CD4-positive, alpha-beta T cell treated with Interleukin-2 at 100 ng/mL for 4 hours (primary cell): ENCODE measurements at places on chromosomes 4 and X.

- no peak for DNase-seq
These were observed 45.0 kb upstream of the UPRT start for GRCh38 chrX:75228854-75229253.

GRCh38 chr4:39255266-39255665, 72.9 kb downstream of the WDR19 start:
- DNase-seq, result no peak

GRCh38 chr4:81049907-81050306, 19.4 kb downstream of the BMP3 start:
- DNase-seq, result no peak

GRCh38 chr4:67204441-67204840, 340.9 kb downstream of the CENPC start:
- no peak for DNase-seq

DNA sequence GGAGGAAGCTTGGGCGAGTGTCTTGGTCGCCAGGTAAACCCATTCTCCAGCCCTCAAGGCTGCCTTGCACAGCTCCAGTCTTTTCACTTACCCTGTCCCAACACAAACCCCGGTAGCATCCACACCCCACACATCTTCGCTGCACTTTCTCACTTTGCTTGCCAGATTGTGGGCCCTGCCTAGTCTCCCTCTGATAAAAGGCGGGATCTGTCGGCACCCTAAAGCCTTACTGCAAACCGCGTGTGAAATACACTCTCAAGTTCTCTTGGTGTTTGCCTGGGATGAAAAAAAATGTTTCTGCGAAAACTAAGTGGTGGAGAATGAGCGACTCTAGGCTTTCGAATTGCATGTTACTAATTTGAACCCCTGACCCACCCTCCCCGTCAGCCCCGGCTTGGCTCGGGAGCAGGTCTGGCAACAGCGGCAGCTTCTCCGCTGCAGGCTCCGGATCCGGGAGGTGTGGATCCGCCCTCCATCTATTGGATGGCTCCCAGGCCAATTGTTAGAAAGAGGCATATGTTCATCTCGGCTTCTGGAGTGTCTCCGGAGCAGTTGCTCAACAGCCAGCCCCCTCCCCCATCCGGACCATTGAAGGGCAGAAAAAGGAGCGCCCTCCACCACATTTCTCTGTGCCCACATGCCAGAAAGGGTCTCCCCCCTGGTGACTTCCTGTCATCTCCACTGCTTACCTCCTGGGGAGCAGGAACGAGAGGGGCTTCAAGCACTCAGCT, 3.0 kb upstream of the CITED1 start:
- DNase-seq, result peak; percentile 19

DNA sequence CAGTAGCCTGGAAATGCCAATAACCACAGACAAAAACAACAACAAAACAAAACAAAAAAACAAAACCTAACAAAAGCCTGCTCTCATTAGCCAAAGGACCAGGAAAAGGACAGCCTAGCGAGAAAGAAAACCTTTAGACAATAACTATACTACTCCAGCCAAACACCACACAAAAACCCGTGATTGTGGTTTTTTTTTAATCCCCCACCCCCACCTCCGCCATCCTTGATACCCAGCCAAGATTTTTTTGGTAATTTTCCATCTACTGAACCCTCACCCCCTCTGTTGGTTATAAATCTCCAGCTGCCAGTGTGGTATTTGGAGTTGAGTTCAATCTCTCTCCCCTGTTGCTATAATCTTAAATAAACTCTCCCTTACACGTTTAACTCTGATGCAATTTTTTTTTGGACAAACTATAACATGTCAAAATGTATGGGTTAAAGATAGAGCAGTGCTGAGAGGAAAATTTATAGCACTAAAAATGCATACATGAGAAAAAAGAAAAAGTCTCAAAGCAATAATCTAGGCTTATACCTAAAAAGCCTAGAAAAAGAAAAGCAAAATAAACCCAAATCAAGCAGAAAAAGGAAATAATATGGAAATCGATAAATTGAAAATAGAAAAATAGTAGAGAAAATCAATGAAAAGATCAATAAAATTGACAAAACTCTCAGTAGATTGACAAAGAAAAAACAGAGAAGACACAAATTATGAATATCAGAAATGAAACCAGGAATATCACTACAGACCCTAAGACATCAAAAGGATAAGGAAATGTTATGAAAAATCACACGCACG, 83.7 kb downstream of the NAT8L start:
- DNase-seq, result no peak

- no peak for DNase-seq
These were observed 173.0 kb downstream of the SPCS3 start for GRCh38 chr4:176492646-176493302.

GRCh38 chr4:2795893-2796848, 3.3 kb downstream of the SH3BP2 start:
- no peak for DNase-seq

DNA sequence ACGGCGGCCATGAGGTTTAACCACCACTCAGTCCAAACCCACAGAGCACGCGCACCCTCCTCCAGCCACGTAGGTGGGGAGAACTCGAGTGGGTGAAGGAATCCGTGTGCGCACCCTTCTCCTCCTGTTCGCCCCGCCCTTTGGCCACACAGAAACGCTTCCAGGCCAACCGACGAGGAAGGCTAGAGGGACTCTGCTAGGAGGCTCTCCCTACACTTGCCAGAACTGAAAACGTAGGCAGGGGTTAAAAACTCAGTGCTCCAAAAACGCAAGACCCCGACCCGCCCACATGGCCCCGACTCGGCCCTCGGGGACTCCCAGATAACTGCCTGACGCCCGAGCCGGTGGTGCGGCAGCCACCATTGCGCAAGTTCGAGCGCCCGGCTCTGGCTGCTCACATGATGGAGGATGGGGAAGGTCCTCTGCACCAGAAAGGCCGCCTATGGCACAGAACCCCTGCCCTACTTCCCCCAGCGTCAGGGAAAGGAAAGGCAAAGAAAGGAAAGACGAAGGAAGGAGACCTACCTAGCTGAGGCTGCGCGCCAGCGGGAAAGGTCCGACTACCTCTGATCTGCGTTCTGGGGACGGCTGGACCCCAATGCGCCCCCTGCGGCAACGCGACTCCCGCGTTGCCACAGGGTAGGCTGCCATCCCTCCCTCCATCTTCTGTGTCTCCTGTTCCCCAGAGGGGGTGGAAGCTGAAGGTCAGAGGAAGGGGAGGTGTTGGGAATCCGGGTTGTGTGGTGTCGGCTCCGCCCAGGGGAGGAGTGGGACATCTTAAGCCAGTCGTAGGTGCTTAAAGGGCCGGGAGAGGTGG, 201.9 kb upstream of the AGTR2 start:
- DNase-seq, result no peak
